Activated CD8-positive, alpha-beta memory T cell treated with anti-CD3 and anti-CD28 coated beads, Interleukin-2, amount 50 U/mL, for 4 hours (primary cell): ENCODE measurements at places on chromosomes 11 and 22.

DNA sequence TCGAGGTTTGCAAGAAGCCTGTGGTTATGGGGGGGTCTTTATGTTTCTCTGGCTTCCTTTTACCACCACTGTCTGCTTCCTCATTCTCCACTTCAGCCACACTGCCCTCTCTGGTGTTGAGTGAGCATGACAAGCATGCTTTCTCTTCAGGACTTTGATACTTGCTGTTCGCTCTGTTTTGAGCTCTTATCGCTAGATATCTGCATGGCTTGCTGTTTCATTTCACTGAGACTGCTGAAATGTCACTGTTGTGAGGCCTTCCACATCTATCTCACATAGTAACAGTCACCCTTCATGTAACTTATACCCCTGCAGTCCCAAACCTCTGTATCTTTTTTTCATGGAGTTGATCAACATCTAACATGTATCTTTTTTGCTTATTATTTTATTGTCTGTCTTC is 59.8 kb downstream of the TMEM135 start:
- DNase-seq = no peak

DNA sequence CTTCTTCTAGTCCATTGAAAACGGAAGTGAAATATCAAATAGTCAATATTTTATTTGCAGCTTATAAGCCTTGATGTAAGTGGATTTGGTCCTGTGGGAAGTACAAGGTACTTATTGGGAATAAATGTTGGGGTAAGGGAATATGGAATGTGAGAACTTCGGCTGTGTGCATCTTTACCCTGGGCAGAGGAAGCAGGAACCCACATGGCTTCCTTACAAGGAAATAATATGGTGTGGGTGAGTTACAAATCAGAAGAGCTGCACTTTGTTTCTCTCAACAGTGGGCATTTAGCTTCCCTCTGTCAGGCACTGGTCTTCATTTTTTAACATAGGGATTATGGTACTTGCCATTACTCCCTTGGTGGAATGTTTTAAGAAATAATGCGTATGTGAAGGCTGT is 77.9 kb downstream of the SCN3B start:
- DNase-seq = no peak

- DNase-seq = no peak
Measured at GRCh38 chr11:109512680-109513079, 90.7 kb downstream of the C11orf87 start.

DNA sequence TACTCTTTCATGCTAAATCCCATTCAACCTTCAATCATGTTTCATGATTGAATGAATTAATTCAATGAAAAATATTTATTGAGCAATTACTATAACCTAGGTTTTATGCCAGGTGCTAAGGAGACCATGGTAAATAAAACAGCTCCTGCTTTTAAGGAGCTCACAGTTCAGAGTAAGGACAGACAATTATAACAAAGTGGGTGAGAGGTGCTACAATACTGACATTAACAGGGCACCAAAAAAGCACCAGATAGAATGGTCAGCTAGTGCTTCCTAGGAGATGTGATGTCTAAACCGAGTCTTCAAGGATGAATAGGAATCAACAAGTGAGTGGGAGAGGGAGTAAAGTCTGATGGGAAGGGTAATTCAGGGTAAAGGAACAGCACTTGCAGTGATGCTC is 366.7 kb downstream of the SOX6 start:
- no peak for DNase-seq

DNA sequence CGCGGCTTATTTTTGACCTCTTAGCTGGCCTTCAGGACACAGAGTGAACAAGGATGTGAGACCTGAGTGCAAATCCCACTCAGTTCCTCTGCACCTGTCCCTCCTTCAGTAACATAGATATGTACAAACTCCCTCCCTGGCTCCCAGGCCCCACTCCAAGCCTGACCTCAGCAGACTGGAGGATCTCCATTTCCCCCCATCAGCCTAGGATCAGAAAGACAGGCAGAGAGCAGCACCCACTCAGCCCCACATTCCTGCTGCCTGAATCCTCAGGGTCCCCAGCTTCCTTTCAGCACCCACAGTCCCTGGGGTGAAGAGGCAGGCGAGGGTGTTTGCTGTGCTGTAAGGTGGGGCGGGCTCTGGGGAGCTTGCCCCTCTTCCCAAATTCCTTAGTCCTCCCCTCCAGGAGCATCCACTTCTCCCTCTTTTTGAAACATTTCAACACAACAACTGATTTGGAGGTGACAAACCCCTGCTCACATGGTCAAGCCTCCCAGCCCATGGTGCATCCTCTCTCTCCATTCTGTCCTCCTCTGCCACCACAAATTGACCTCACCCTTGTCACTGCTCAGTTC is 151.1 kb downstream of the FEZ1 start:
- no peak for DNase-seq

DNA sequence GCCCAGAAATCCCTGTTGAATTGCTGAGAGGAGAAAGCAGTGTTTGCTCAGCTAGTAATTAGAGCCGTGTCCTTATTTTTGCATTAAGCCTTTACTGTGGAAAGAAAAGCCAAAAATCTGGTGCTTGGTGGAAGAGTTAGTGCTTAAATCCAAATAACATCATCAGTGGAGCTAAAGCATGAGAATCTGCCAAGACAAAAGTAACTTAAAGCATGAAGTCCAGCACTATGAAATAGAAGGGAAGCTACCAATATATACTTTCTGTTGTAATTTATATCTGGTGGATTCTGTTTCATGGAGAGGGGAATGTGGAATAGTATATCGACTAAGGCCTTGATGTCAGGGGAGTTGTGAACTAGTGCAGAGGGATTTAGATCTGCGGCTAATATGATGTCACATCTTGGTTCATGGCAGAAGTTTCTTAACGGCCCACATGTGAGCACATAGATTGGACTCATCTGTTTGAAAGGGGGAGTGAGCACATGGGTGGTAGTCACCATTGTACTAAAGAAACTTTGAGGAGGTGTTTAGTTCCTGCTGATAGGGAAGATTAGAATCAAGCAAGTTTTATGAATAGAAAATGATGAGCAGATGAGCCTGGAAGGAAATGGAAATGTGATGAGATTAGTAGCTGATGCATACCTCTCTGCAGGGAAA is 224.4 kb upstream of the MTNR1B start:
- no peak for DNase-seq

- DNase-seq = no peak
Measured at GRCh38 chr22:37449331-37450001, 22.2 kb upstream of the ELFN2 start.

DNA sequence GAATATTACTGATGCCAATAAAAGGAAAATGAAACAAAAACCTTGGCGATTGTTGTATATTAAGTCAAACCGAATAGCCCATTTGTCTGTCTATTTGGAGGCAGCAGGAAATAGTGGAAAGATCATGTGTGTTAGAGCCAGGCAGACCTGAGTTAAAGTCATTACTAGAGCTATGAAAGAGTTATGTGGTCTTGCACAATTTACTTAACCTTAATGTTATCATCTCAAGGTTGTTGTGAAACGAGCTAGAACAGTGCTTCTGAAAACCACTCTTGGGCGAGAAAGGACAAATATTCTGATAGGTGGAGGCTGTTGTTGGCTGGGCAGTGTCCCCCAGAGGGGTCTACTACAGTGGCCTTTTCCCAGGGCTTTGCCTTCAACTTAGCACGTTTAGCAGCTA is 60.0 kb upstream of the NUP160 start:
- no peak for DNase-seq

DNA sequence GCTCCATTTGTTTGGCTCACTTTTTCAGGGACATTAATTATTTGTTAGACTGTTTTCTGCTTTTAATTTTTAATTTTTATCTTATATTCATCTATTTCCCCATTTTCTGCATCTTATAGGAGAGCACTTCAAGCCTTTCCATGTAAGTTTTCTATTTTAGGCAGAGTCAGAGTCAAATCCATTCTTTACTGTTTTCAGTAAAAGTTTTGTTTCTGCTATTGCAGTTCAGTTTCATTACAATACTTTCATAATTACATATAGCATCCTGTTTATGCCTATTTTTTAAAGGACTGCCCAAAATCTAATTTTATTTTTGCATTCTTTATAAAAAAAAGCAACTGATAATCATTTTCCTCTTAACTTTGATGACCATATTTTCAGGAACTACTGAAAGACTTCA is 3.8 kb upstream of the OR10A5 start:
- DNase-seq = no peak

DNA sequence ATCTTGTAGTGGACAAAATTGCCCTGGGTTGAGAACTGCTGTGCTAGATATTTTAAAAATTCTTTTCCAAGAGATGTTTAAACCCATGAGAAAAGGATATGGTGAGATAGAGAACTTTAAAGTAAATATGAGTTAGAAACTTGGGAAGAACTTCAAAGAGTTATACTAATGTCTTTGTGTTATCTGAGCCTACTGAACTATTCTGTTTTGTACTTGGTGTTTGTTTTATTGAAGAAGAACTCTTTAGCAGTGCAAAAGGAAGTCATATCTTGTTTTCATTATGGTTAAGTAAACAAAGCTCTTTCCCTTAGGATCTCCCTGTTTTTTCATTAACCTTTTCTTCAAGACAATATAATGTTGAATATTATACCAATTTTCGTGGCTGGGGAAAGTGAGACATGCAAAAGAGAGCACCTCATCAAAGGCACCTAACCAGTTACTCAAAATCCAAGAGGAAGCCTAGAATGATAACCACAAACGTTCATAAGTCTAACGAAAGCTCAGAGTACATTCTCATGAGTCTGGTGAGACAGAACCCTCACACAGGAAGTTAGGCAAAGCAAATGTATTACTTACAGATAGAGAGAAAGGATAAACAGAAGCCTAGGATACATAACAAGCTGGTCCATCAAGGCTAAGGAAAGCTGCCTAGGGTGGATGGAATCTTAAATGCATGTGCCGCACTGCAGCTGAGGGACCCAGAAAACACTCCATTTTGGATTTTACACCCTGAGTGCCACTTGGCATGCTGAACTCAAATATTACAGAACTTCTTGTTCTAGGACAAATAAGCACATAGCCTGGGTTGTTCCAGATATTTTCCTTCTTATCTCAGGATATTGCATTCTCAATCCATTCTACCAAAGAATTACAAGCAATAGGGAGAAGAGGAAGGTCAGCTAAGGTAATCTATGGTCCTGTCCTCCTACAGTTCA is 112.5 kb upstream of the ANO3 start:
- DNase-seq = no peak

GRCh38 chr11:93169950-93170561 is 27.7 kb downstream of the SLC36A4 start:
- DNase-seq = no peak

DNA sequence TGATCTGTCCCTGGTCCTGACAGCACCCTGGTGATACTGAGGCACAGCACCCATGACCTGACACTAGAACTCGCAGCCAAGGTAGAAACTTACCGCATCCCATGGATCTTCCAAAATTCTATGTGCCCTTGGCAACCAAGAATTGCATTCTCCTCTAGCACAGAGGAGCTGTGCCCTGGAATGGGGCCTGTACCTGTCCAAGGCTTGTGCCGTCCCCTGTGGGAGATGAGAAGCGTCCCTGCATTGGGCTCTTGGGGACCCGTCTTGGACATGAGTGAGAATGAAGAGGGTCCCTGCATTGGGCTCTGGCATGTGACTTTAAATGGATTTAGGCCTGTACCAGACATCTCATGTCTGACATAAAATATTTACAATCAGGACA is 67.1 kb downstream of the GGTLC2 start:
- DNase-seq = no peak

DNA sequence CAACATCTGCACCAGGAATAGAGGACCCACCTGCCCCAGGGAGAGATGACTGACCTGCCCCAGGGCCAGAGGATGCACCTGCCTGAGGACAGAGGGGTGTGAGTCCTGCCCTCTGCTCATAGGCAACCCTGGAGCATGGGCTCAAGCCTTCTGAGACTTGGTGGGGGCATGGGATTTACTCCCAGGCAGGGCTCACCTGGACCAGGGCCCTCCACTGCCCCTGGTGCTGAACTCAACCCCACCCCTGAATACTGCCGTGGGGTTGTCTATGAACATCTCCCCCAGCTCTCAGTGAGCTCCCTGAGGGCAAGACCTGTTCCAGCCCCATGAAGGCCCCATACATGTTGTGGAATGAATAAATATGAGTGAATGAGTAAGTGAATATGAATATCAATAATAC is 33.8 kb upstream of the MUC5AC start:
- DNase-seq = no peak

DNA sequence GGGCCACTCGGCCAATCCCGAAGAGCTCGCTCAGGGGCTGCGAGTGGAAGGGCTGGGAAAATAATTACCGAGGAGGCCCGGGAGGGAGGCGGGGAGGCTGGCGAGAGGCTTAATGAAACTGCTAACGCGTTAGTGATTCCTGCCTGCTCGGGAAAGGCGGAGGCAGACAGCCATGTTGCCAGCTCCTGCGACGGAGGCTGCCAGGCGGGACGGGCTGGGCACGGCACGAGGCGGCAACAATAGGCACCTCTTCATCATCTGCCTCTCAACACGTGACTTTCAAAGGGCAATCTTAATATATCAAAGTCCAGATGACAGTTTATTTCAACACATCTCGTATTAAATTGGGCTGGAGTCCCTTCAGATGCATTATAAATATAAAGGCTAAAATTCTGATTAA is 68.0 kb upstream of the TCF20 start:
- no peak for DNase-seq

DNA sequence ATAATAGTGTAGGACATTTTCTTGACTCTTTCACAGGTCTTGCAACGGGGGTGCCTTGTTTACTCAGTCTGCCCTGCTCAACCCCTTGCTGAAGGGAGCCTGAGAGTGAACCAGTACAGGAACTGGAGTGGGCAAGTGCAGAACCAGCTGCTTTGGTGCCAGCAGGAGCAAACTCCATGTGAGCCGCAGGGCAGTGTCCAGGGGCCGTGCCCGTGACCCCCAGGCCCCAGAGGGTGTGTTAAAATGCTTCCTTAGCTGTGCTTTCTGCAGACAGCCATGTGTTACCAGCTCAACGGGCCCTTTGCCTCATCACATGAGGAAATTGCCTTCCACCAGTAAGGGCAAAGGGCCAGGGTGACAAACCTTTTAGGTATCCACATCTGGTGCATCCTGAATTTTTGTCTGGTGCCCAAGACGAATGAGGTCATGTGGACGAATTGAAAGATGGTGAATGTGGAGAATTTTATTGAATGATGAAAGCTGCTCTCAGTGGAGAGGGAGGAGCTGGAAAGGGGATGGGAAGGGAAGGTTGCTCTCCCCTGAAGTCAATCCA is 53.6 kb upstream of the OR5D13 start:
- DNase-seq = no peak

DNA sequence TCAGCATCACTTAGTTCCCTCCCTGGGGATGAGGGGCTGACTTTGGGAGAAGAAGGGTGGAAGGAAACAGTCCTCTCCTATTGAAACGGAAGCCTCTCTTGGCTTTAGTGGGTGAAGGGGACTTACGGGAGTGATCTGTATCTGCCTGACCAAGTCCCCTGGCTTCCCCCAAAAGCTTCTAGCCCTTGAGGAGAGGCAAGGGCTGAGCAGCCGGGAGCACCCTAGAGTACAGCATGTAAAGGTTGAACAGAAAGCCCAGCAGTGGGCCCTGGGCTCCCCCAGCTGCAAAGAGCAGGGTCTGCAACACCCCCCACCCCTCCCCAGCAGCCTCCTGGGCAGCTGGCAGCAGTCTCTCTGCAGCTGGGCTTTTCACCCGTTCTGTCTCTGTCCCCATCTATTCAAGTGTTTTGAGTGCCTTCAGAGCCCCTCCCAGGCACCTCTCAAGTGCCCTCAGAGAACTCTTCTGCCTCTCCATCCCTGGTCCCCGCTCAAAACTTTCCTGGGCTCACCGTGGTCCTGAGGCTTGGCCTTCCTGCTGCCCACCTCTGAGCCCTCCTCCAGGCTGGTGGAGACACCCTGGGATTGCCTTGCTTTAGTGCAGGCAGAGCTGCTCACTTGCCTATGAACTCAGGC is 2.7 kb downstream of the CAPN5 start:
- DNase-seq = no peak
